ENCODE measurements at places on chromosomes 2 and 18.
A peak's percentile ranks its signal among the peaks of the same experiment; 100 is the strongest.

DNA sequence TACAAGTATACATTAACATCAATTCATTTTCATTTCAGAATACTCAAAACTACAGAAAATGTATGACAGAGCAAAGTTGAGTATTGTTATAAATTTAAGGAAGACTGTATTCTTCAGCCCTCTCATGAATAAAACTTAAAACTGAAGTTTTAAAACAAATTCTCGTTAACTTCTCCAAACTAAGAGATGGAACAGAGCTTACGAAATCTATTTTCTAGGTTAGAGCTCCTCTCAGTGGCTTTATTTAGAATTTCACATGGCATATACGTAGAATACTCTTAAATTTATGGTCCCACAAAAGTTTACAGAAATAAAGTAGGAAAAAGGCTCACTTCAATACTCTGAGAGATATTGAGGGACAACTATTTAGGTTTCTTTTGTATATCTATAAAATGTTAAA, 612.1 kb downstream of the KCNJ3 start:
- DNase-seq: peak; percentile 0

DNA sequence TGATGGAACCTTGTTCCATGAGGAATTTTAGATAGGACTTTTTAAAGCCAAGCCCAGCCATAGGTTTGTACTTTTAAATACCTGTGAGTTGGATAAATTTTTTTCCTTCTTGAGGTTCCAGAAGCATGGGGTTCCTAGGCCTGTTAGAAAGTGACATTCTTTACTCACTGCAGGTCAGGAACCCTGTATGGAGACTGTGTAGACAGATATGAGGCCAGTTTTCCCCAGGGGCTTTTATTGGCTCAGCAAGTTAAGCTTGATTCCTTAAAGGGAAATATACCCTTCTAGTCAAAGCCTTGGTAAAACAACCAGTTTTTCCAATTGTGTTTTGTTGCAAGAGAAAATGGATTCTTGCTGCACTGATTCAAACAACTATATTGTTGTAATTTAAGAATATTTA, 38.4 kb upstream of the GMCL1 start:
- DNase-seq: no peak

DNA sequence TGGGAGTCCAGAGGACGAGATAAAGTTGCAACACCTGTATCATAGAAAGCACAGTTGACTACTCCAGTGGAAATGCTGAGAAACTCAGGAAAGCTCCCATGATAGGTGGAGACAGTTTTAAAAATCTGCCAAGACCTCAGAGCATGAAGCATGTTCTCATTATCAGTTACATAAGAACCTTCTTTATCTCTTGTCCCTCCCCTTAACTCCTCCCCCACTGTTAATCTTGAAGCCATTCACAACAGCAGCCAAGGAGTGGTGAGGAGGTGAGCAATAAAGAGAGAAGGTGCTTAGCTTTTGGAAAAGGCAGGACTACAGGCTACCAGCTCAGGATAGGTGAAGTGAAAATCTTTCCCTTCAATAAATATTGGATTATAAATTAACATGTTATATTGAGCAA, 657.9 kb downstream of the NYAP2 start:
- no peak for DNase-seq

- no peak for DNase-seq
Measured at GRCh38 chr2:46274586-46274985, 22.6 kb upstream of the EPAS1 start.

- DNase-seq: no peak
Measured at GRCh38 chr2:20106746-20107145, 55.3 kb upstream of the LAPTM4A start.

DNA sequence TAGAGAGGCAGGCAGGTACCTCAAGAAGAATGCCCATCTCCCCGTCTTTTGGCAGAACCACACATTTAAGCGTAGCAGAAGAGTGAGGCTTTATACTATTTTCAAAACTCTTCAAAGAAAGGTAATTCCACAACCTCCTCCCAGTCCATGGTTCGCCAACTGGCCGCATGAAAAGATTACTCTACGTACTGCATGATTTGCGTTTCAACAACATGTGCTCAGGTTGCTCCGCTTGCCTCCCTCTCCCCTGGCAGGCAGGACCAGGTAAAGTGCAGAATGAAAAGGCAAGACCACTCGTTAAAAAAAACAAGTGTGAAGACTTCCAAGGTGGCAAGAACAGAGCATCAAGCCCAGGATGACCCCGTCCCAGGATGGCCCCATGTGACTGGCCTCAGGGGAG, 143.7 kb downstream of the SP3 start:
- DNase-seq: no peak

- peak; percentile 48 for DNase-seq
Measured at GRCh38 chr2:201182650-201183364, at the start of gene CASP10. Gene CASP10, plus strand, starts transcription at chr2:201183141. Its CDS starts 2,637 bp downstream, at chr2:201185778.

- DNase-seq: no peak
Measured at GRCh38 chr2:231412618-231412963, 17.1 kb downstream of the B3GNT7 start.

- DNase-seq: no peak
Measured at GRCh38 chr2:59680863-59681262, 872.6 kb downstream of the BCL11A start.

DNA sequence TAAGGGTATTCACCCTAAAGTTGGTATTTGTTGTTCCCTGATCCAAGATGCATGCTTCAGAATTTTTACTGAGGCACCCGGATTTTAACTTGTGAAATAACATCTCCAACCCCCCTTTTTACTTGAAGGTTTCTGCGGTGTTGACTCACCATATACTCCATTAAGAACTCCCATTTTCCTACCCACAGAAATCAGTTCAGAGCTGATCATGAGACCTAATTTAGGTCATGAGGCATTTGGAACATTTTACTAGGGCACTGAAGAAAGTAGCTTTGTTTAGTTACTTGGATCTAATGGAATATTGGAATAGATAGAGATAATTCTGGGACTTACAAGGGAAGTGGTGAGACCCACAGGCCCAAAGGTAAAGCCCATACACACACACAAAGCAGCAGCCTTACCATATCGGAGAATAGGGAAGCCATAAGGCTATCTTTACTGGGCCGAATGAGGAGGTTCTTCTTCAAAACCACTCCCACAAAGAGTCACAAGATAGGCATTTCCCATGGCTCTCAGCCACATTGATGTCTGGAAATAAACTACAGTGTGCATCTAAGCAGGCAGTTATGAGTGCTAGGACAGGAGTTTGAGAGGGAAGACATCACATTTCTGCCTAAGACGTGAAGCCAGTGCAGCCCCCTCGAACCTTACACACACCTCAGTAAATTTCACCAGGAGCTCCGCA, 681.0 kb upstream of the LRRTM4 start:
- no peak for DNase-seq

- DNase-seq: no peak
Measured at GRCh38 chr2:213806125-213806726, 522.0 kb downstream of the SPAG16 start.

DNA sequence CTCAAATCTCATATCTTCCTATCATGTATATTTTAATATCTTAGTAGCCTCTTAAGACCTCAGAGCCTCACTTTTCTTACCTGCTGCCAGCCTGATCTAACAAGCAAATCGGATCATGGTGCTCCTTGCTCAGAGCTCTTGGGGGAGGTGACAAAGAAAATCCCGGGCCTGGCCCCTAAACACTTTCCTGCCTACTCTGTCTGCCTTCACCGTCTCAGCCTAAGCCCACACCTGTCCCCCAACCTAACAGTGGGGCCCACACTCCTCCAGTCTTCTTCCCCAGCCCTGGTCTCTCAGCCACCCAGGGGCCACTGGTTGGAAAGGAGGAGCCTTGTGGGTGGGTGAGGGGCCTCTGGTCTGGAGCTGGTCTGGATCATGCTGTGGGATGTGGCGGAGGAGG, 207.3 kb downstream of the HAUS1 start:
- no peak for DNase-seq

DNA sequence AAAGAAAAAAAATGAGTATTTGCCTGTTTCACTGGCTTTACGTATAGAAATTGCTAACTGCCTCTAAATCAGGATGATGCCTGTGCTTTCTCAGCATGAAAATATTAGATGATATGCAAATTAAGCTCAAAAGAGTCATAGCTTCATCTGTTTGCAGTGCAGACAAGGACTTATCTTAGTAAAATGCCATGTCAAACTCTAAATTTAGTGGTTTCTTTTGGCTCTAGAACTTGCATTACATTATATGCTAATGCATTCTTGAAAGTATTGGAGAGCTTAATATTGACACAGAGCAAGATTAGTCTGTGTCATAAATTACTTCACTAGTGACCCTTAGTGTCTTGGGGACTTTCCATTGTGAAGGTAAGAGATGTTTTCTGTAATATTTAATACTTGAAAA, 1109.1 kb upstream of the NRXN1 start:
- DNase-seq: no peak

GRCh38 chr2:142112757-142113221, 18.0 kb downstream of the LRP1B start:
- DNase-seq: no peak

DNA sequence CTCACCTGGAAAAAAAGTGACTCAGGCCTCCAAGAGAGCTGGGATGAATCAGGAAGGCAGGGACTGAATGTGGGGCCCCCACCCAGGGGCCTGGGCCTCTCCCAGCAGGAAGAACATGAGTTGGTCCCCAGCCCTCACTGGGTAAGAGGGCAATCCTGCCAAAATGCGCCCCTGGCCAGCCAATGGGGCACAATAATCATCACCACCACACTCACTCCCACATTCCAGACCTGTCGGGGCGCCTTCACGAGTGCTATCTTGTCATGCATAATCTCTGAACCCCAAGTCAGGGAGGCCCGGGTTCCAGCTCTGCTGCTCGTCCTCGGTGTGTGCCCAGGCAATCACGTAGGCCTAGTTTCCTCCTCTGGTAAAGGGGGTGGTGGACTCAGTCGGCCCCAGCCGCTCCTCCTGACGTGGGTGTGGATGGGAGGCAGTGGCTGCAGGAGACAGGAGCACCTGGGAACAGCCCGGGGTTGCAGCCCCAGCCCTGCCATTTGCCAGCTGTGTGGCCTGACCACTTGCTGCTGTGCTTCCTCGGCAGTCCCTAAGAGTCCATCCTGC, 115.1 kb downstream of the CYP26B1 start:
- no peak for DNase-seq

- DNase-seq: no peak
Measured at GRCh38 chr2:84939426-84940087, 31.4 kb upstream of the KCMF1 start.

DNA sequence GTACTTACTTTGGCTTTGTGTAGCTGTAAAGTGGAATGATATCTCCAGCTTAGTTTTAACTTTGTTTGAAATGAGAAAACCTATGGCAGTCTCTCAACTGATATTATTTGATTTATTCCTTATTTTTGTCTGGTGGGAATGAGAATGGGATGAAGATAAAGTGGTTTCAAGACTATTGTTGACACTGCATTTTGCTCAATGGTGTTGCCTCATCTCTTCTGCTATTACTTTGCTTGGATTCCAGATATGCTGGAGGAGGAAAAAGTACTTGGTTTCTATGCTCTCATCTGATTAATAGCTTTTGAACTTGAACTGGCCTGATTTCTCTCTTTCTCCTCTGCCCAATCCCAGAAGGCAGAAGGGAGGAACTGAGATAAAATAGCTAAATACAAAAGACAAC, 198.2 kb downstream of the CTNNA2 start:
- DNase-seq: no peak

- DNase-seq: no peak
Measured at GRCh38 chr2:127588241-127588640, 52.8 kb downstream of the MYO7B start.

DNA sequence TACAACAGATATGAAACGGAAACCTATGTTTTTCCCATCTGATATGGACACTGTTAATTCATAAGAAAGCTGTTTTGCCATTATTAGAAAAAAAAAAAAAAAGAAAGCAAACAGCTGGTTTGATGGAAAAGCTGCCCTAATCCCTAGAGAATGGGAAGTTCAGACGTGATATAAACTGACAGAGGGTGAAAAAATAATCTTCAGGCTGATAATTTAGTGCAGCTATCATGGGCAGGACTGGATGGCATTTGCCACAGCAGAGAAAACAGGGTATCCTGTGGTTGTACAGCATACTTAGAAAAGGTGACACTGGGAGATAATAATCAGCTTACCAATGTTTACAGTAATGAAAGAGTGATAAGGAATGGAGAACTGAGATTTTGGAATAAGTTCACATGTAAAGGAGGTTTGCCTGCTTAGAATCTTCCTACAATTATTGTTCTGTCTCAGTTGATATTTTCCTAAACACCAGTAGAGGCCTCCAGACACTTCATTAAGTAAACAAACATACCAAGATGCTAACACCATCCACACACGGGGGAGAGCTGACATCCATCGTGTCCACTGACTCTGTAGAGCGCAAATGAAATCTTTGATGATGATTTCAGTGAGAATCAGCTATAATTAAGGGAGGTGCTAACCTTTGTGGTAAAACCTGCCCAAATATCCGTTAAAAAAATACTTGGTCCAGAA, 211.6 kb upstream of the MMADHC start:
- peak; percentile 9 for DNase-seq

- DNase-seq: no peak
Measured at GRCh38 chr2:176071330-176072291, 12.2 kb downstream of the EVX2 start.

DNA sequence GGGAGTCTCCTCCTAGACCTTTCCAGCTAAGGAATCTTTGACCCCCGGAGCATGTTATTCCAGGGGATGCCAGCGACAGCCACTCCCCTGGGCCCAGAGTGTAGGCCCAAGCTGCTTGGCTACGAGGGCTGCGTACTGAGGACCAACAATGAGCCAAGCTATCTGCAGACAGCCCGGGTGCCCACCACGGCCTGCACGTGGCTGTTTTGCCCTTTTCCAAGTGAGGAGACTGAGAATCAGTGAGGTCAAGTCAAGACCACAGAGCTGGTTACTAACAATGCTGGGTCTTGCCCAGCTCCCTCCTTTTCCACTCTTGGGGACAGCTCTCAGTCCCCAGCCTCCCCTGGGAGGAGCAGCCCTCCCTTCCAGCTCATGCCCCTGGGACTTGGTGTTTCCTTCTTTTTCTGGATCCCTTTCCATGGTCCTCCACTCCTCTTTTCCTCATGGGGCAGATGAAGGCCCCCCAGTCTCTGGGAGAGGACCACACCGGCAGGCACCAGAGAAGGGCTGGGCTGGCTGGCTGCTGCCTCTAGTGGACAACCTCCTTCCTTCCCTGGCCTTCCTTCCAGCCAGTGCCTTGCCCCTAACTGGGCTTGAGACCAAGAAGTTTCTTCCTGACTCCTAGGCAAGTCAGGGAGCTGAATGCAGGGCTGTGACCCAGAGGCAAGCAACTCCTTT, 550 bp upstream of the MALL start:
- DNase-seq: no peak

DNA sequence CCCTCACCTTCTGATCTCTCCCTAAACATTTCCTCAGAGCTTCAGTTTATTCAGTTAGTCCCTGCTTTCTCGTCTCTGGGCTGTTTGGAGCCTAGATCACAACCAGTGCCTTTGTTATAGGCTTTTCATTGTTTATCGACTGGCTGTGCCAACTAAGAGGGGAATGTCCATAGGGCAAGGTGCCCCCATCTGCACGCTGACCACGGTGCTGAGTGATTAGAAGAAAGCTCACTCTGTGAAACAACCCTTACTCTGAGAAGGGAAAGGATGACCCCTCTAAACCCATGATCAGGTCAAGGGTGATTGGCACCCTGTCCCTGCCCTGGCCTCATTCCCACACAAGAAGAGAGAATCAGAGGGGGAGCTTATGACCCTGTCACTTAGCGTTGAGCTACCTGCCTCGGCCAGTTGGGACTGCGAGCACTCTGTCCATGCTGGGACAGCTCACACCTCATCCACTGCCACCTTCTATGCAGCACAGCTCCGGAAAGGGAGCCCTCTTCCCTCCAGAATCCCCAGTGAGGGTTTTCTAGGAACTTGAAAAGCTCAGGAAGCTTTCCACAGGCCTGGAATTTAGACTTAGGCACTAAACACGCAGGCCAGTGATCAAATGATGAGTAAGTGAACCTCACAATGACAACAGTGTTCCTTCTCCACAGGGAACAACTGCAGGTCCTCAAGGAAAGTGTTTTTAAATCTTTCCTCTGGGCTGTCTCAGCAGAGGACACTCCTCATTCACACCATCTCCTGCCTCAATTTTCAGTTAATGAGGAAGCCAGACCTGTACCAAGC, 2.3 kb upstream of the ACTG2 start:
- no peak for DNase-seq

Data from left renal pelvis (tissue), 4 donors.